Stimulated activated naive B cell treated with anti-CD40 and anti-IgM and Interleukin-4, amounts not matched to agents 10 μg/mL and 1 μg/mL and 100 μg/mL, for 72 hours (primary cell): ENCODE measurements at places on chromosomes 12 and 14.

- no peak for DNase-seq
These were observed 203.2 kb downstream of the PAWR start for GRCh38 chr12:79487386-79488110.

- DNase-seq, result no peak
These were observed 87.5 kb downstream of the EPS8 start for GRCh38 chr12:15701631-15702156.

- DNase-seq, result peak; percentile 66
These were observed 905 bp downstream of the CISTR start for GRCh38 chr12:53750812-53751335.

DNA sequence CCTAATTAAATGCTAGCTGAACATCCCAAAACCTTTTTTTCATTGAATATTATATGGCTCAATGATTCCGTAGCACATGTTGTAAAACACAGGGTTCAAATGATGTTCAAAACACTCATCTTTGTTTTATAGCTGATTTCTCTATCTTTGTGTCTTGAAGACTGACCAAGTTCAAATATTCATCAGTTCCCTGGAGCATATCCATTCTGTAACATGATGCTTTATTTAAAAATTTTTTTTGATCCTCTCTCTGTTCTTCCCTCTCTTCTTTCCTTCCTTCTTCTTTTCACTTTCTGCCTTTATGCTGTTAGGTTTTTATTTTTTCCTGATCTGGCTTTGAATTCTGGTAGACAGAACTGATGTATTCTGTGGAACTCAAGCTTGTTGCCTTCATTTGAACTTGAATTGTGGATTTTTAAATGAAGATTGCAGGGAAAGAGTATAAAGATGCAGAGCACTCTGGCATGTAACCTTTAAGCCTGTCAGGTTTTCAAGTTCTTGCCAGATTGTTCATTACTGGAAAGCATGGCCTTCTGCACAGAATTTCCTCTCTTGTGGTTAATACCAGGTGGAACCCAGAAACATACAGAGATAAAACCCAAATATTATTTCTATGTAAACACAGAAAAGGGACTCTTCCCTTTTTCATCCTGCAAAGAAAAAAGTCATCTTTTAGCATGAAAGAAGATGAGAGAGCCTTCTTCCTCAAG is 39.5 kb downstream of the PROX2 start:
- DNase-seq, result no peak

GRCh38 chr12:6183689-6184428 is 16.3 kb upstream of the CD9 start:
- no peak for DNase-seq

GRCh38 chr14:99744199-99744872 is 48.9 kb upstream of the EML1 start:
- DNase-seq, result no peak

DNA sequence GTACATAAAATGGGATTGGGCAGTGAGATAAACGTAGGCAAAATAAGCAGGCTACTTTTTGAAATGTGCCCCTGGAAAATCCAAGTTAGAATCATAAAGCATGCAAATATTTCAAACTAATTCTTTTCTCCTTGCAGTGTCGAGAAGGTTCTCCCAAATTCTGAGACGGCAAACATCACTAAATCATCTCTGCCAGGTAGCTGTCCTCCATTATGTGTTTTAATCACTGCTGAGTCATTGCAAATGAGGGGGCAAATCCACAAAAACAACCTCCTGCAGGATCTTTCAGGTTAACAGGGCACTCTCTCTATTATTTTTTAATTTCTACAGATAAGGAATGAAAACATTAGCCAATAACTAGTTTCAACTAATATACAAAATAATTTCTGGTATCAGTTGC is 63.2 kb upstream of the RIC8B start:
- no peak for DNase-seq

GRCh38 chr12:19130224-19131024 is 891 bp downstream of the PLEKHA5 start:
- peak; percentile 4 for DNase-seq

- no peak for DNase-seq
These were observed 81.1 kb upstream of the GTF2A1 start for GRCh38 chr14:81301813-81302212.

GRCh38 chr12:13211191-13211858 is 14.8 kb downstream of the EMP1 start:
- no peak for DNase-seq

DNA sequence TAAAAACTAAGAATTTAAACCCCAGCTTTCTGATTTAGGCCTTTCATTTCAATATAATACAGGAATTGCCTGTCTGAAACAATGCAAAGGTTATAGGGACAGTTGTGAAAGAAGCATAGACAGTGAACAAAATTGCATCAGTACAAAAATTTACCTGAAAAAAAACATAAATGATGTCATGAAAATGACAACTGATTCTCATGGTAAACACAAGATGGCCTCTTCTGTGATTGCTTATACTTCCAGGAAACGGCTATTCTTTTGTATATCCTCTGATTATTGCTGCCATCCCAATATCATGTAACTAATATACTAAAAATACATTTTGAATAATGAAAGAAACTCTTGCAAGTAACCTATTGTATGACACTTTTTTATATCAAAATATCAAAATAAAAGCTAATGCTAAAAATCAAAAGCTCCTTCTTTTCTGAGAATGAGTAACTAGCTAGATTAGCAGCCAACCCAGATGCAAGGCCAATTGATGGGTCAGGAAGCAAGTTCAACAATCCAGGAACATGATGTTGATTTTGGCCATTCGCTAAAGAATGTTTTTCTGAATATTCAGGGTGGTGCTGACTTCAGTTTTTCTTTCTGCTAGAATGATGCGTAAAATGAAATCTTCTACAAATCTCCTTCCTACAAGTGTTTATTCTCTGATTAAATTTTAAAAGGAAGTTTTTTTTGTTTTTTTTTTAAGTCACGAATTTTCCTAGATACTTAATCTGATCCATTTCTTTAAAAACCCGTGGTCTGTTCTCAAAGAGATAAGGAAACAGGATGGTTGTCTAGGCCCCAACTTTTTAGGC is 83.6 kb downstream of the ALX1 start:
- DNase-seq, result no peak

DNA sequence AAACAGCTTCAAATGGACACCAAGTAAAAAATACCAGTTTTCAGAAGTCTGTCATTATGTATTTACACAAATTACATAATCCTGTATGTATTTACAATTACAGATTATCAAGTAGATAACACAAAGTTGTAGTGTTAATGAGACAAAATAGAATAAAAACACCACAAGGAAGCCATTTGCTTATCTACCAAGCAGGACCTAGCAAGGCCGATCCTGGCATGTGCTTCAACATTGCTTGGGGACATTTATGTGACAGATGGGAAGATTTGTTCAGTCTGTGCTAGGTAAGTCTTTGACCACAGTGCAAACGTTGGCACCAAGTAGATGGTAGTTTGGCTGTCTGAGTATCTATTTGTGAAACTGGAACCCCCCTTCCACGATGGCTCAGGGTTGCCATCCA is 35.8 kb downstream of the BCAT1 start:
- DNase-seq, result no peak

DNA sequence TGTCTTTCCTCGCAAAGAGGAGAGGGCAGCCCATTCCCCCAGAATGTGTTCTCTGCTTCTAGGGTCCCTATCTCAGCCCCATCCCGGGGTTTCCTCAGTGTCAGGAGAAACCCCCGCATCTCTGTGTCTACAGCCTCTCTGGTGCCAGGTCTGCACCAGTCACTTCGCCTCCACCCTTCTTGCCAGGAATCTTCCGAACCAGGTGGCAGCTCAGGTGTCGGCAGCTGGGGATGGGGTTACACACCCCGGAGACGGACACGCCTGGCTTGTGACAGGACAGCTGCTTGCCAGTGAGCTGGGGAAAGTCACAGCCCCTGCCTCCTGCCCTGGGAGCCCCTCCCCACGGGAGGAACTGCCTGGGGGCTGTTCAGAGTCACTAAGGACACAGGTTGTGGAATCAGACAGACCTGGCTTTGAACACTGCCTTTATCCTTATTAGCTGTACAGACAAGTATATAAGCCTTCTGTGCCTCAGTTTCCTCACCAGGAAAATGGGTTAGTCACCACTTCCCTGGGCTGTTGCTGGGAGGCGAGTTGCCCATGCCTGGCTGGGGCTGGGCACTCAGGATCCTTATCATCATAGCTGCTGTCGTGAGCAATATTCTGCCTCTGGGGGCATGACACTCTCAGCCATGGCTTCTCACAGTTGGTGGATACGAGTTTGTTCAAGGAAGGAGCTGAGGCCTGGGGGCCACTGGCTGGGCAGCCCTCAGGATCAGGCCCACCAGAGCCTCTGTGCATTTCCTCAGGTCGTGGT is 10.8 kb downstream of the HIP1R start:
- no peak for DNase-seq

GRCh38 chr12:127401005-127401404 is 866.0 kb upstream of the TMEM132C start:
- DNase-seq, result no peak

DNA sequence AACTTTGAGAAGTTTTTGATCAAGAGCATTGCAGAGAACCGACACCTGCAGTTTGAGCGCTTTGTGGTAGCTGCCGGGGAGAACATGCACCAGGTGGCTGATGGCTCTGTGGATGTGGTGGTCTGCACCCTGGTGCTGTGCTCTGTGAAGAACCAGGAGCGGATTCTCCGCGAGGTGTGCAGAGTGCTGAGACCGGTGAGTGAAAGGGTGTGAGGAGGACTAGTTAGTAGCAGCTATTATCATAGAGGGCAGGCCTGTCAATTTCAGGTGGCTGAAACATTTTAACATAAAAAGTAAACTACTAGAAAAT is 27.0 kb upstream of the HIGD1C start:
- peak; percentile 17 for DNase-seq

GRCh38 chr12:43320281-43320680 is 231.7 kb downstream of the ADAMTS20 start:
- DNase-seq, result no peak

GRCh38 chr12:45518291-45519235 is 210.9 kb upstream of the ARID2 start:
- DNase-seq, result peak; percentile 13

GRCh38 chr14:75379246-75379929 is 48.4 kb upstream of the JDP2 start:
- DNase-seq, result no peak

DNA sequence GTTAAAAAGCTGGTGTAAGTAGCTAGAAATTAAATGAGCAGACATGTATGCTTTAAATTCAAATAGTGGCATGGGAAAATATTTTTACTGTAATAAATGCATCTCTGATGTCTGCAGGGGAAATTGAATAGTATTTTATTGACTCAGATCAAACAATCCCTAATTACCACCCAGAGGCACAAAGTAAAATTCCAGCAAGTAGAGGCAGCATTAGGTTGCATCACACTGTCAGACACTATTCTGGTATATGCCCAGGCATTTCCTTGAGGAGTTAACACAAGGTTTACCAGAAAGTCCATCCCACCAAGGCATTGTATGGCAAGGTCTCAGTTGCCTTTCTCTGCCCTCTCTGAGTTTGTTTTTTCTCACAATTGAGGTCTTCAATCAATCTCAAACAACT is 201.6 kb upstream of the KITLG start:
- no peak for DNase-seq

DNA sequence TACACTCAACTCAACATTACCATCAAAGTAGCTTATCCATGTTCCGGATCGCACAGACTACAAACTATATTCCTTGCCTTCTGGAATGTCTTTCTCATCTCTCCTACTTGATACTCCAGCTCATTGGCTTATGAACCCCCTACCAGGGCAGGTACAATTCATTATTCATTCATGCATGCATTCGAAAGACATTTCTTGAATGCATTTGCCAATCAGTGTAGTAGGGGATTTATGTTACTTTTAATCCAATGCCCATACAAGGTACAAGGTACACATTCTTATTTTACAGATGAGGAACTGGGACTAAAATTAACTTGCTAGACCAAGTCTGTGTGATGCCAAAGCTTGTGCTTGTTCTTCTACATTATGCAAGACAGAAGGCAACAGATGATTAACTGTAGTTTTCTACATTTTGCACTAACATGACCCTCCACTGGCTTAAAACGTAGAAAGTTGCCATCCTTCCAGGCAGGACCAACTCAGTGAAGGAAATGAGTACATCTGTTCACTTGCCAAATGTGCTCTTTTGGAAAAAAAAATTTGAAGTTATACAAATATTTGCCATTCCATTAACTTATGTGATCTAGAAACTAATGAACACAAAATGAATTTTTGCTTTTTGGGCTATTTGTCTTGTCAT is 53.8 kb upstream of the KCNJ8 start:
- DNase-seq, result no peak

DNA sequence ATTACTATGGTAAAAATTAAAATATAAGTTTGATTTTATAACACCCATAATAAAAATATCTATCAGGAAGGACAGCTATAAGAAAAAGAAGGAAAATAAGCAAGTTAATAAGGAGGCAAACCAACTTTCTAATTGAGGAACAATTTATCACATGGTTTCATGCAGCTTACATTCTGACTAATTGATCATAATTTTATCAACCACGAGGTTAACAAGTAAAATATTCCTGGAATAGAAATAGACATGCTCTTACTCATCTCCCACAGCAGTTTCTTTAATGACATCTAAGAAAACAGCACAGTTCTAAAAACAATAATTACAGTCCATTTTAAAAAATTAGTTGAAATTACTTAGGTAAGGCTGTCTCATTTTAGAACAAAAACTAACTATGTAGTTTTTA is 130.8 kb upstream of the KRR1 start:
- DNase-seq, result no peak

DNA sequence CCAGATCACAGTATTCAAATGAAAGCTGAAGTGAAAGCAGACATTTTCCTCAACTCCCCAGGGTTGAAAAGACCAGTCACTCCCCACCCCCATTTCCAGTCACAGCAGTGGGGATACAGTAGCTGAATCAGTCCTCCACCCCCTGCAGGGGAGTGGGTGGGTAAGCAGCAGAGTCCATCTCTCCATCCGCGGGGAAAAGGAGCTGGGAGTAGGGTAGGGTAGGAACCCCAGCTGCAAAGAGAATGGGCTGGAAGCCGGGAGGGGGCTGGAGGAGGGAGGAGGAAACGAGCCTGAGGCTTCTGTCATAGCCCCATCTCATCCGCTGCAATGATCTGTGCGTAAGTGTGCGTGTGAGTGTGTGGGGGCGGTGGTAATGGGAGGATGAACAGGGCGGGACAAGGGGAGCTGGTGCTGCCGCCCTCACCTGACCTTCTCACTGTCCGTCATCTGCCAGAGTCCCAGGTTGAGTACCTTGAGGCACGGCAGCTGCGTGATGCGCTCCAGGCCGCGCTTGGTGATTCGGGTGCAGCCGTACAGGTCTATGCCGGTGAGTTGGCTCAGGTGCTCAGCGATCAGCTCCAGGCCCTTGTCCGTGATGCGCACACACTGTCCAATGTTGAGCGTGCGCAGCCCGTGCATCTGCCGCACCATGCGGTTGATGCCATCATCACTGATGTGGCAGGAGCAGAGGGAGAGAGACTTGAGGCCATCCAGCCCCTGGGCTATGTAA is 1.8 kb downstream of the FBXL14 start:
- peak; percentile 50 for DNase-seq

- DNase-seq, result no peak
These were observed 578.6 kb downstream of the RERGL start for GRCh38 chr12:17511369-17511768.
